SK-N-DZ (cell line): ENCODE measurements at places on chromosomes 2 and 18.

- peak; percentile 38 for DNase-seq
Measured at GRCh38 chr2:155310589-155310988, 612.1 kb downstream of the KCNJ3 start.

- peak; percentile 83 for DNase-seq
Measured at GRCh38 chr18:24538414-24539264, 78.2 kb downstream of the HRH4 start.

GRCh38 chr2:5915881-5916310 lies 223.7 kb downstream of the SOX11 start:
- peak; percentile 70 for DNase-seq

GRCh38 chr2:12207491-12207890 lies 461.1 kb downstream of the LPIN1 start:
- no peak for DNase-seq

DNA sequence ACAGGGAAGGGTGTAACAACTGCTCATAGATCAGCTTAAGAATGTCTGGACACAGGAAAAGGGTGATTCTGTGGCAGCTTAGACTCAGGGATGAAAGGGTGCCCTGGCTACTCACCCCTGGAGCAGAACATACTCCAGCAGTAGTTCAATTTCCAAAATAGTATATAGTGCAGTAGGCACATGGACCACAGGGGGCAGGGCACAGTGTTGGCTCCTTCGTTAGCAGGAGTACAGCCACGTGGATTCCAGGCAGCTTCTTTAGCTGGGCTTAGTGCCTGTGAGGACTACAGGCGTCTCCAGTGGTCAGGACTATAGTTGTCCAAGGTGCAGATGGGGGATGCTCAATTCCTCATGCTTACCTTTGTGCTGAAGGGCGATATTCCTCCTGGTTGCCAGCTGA lies 277.5 kb upstream of the DDX18 start:
- no peak for DNase-seq

GRCh38 chr2:20180676-20181648 lies 44.0 kb downstream of the SDC1 start:
- DNase-seq: no peak

- DNase-seq: no peak
Measured at GRCh38 chr2:208320686-208321085, 54.6 kb downstream of the PIKFYVE start.

GRCh38 chr2:169131587-169132512 lies 62.5 kb downstream of the DHRS9 start:
- DNase-seq: peak; percentile 42

DNA sequence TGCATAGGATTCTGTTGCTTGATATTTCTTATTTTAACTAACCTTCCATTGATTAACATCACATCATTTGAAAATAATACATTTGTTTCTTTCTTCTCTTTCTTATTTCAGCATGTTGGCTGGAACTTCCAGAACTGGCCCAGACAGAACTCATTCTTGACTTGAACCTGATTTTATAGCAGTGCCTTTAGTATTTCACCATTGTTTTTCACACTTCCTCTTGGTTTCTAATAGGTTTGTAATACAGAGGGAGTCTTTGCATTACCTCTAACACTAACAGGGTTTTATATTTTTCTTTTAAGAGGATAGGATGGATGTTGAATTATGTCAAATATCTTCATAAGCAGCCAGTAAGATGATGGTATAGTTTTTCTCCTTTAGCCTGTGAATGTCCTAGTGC lies 39.2 kb downstream of the SEMA4F start:
- no peak for DNase-seq

- peak; percentile 3 for DNase-seq
Measured at GRCh38 chr2:196131384-196131937, 39.9 kb downstream of the STK17B start.

GRCh38 chr18:7676253-7676873 lies 109.2 kb downstream of the PTPRM start:
- no peak for DNase-seq
